ENCODE measurements at places on chromosomes 6 and 20.

- DNase-seq: no peak
These were observed 235.9 kb downstream of the LY86 start for GRCh38 chr6:6824381-6824780.

DNA sequence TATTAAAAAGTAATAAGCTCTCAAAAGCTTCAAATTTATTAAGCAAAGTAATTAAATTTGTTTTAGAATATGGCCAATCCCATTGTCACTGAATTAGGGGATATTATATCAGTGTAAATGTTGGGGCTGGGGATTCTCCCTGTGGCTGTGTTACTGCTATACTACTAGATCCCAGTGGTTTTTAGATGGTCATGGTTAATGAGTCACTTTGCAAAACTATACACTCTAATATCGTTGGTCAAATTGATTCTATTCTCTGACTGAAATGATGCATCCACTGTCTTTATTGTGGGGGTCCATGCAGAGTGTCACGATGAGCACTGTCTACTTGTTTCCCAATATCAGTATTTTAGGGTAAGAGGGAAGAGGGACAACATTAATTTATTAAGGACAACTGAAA lies 336.9 kb upstream of the PREP start:
- no peak for DNase-seq

DNA sequence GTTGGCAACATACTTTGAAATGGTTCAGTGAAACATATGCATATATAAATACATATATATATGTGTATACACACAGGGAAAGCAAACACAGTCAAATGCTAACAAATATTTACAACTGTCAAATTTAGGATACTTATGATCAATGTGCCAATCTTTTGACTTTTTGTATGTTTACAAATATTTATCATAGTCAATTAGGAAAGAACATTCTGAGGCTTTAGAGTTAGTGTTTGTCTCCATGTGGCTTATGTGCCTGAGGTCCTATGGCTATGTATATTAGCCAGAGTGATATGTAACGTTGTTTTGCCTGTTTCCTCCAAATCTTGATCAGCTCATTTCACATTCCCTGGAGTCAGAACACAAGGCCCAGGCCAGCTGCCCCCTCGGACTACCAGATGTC lies 126.5 kb upstream of the MAN1A1 start:
- DNase-seq: no peak

DNA sequence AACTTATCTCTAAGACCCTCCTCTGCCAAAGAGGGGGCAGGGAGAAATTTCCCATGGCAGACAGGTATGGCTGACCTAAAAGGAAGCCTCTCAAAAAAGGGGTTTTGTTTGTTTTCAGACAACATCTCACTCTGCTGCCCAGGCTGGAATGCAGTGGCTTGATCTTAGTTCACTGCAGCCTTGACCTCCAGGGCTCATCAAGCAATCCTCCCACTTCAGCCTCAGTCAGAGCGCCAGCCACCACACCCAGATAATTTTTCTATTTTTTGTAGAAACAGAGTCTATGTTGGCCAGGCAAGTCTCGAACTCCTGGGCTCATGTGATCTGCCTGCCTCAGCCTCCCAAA lies 3.8 kb downstream of the EZR start:
- no peak for DNase-seq

DNA sequence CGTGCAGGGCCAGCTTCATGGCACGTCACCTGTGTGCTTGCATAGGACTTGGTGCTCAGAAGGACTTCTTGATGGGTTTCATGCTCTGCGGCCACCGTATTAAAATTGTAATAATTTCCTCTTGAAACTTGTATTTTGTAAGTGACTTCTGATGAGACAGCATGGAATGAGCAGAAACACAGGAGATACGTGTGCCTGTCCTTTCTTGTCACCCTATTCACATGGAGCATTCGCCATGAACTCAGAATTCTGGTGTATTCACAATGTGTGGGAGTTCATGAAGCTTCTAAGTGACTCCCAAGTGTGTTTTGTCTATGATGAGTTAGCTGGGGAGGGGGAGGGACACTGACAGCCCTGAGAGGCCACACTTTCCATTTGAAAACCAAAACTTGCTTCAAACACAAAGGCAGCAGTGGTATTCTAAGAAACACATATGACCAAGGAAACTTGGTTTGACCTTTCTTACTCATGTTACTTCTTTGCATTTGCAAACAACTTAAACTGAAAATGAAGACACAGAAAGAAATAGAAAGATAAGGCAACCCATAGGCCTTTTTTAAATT lies 92.1 kb upstream of the NEDD9 start:
- DNase-seq: no peak

- no peak for DNase-seq
These were observed 304.9 kb upstream of the RNF24 start for GRCh38 chr20:4320291-4320690.

GRCh38 chr20:48724891-48725554 lies 102.8 kb downstream of the PREX1 start:
- no peak for DNase-seq

DNA sequence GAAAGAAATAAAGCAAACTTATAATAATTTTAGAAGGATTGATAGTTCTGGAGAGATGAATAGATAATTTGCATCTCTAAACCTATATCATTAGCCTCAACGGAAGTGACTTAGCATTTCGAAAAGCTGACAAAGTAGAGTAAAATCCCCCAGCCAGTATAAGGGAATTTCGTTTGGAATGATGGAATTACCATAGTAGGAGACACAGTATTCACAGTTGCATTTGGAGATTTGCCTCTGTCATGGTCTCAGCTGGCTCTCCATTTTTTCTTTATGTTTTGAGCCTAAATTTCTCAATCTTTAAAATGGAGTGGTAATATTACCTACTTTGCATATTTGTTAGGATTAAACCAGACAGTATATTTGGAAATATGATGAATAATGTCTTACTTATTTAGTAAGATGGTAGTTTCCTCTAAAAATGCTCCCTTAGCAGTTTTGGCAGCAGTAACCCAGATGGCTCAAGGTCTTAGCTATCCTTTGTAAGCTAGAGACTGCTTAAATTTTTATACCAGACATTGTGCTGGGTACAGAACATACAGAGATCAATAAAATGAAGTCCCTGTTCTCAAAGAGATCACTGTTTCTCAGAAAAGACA lies 58.2 kb downstream of the SMAP1 start:
- DNase-seq: no peak

DNA sequence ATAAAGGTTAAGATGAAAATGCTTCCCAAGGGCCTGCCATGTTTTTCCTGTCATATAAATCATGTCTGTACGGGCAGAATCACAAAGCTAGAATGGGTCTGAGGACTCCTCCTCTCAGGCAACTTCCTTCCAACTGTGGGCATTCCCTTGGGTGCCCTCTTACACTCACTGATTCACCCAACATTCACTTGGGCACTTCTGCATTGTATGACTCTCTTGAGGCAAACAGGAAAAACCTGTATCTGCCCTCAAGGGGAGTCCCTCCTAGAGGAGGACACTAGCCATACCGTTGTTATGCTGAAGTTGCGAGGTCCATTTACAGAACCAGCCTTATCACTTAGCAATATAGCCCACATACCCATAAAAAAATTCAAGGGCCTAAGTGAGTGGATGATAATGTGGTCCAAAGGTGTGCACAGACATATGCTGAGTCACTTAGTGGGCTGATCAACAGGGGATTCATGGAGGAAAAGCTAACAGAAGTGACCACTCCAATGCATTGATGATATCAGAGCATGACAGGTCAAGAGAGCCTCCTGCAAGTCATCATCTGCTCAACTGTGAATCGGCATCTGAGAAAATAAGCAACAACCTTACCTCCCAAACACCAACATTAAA lies 131.1 kb downstream of the ATXN1 start:
- DNase-seq: no peak

DNA sequence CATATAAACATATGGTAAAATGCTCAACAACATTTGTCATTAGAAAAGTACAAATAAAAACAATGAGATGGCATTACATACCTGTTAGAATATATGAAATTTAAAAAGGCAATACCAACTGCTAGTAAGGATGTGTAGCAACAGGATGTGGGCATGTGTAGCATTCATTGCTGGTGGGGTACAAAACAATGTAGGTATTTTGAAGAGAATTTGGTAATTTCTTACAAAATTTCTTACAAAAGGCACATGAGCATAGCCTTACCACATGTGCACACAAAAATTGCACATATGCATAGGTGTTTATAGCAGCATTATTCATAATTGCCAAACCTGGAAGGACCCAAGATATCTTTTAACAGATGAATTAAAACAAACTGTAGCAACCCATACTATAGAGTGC lies 1355.1 kb upstream of the CITED2 start:
- no peak for DNase-seq

- DNase-seq: no peak
These were observed 301.8 kb downstream of the FOXC1 start for GRCh38 chr6:1911474-1911873.

GRCh38 chr6:166307082-166308032 lies 835 bp downstream of the PRR18 start:
- DNase-seq: no peak

DNA sequence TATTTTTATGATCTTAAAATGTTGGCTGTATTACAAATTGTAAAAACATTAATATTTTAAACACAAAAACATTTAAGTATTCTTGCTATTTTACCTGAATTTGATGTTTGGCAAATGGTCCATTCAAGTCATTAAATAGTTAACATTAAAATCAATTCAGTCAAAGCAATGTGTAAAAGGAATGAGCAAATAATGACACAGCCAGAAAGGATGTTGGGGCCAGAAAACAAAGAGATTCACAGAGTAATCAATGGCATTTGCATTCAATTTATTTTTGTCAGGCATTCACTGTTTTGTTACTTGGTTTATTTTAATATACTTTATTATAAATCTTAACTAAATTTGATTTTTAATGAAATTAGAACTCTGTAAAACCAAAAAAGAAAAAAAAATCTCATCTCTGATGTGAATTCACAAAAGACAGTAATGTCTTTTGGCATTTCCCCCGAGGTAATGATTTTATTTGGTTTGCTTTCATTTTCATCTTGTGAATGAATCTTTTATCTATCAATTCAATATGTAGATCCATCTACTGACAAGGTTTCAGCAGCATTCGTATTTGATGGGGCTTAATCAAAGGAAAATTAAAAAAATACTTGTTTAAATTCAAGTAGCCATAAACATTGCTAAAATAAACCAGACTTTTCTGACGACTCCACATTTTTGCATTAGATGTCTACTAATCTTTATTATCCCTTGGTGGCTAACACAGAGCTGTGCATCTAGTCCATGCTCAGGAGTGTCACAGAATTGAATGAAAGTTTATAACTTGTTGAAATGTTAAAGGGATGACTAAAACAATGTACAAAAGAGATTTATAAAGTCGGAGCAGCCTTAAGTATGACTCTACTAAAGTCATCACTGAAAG lies 866.7 kb upstream of the GJE1 start:
- no peak for DNase-seq

- no peak for DNase-seq
These were observed 115.4 kb downstream of the SLX4IP start for GRCh38 chr20:10550204-10551118.

- no peak for DNase-seq
These were observed 238.1 kb downstream of the RNGTT start for GRCh38 chr6:88725111-88725975.
